ENCODE measurements at places on chromosomes 13 and 19.

DNA sequence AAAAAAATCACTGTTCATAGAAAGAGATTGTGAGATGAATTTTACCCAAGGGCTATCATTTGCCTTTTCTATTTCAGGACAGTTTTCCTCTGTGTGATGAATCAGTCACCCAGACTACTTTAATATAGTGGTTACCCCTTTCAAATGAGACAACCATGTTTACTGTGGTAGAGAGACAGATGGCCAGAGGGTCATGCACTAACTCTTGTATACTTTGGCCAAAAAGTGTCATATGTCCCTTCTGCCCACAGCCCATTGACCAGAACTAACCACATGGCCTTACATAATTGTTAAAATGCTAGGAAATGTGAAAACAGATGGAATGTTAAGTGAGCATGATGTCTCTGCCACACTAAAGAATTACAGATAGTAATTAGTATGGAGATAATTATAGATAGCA is 498.7 kb downstream of the DACH1 start:
- no peak for DNase-seq

DNA sequence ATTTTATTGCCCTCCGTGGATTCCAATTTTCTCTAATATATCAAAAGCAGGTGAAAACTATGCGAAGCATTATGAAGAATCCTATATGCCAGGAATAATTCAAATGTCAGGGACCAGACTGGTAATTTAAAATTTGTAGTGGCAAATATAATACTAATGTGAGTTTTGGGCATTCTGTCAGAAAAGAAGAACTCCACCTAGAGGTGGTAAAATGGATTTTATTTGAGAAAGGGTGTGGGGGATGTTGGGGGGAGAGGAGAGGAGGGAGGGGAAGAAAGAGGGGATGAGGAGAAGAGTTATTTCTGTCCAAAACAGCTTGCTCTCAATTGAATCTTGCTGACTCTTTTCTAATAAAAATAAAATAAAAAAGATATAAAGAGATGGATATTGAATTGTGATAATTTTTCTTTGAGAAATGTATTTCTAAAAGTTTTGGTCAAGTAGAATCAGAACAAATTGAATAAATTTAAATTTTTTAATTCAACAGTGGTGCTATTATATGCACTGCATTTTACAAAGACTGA is 929.3 kb upstream of the SLITRK5 start:
- no peak for DNase-seq

DNA sequence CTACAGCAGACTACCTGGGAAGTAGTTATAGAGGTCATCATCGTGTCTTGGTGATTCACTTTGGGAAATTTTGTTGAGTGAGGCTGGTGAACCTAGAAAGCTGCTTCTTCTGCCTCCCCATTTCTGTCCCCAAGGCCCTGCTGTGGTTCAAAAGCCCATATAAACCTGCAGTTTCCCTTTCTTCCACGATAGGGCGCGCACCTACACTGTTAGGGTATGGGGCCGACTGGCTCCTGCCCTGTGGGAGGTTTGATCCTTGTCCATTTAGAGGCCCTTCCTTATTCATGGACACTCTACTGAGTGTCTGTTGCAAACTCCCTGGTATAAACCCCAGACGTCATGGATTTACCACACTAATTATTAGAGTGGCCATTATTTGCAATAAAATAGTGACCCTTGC is 191.8 kb downstream of the GGACT start:
- DNase-seq: no peak

DNA sequence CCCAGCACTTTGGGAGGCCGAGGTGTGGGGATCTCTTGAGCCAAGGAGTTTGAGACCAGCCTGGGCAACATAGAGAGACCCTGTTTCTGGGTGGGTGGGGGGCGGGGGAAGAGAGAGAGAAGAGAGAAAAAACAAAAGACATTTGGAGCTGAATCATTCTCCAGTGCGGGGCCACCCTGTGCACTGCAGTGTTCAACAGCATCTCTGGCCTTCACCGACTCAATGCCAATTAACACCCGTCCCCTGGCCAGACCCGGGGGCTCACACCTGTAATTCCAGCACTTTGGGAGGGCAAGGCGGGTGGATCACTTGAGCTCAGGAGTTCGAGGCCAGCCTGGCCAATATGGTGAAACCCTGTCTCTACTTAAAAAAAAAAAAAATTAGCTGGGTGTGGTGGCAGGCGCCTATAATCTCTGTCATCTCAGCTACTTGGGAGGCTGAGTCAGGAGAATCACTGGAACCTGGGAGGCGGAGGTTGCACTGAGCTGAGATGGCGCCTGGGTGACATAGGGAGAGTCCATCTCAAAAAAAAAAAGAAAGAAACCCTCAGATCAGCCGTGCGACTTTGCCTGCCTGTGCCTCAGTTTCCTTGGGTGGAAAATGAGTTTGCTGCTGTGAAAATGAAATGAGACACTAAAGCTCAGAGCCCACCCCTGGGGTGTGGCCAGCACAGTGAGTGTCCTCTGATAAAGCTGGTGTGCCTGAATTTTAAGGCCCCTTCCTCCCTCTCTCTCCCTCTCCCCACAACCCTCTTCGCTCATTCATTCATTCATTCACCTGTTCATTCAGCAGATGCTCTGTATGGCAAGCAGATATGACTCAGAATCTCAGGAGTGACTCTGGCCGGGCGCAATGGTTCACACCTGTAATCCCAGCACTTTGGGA is 6.4 kb downstream of the KLF2 start:
- DNase-seq: no peak

DNA sequence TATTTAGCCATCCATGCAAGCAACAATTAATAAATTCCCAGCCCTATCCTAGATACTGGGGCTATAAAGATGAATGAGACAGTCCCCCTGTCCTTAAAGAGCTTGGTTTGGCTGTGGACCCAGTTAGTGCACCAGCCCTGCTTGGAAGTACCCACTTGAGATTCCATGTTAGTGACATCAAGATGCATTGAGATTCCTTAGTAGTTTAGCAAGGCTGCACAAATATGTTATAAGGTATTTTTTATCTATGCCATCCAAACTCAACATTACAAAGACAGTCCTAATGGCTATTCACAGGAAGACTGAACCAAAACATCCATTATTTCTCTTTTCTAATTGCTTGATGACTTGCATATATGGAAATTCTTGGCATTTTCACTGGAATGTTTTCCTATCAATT is 48.8 kb upstream of the RAP2A start:
- DNase-seq: no peak

DNA sequence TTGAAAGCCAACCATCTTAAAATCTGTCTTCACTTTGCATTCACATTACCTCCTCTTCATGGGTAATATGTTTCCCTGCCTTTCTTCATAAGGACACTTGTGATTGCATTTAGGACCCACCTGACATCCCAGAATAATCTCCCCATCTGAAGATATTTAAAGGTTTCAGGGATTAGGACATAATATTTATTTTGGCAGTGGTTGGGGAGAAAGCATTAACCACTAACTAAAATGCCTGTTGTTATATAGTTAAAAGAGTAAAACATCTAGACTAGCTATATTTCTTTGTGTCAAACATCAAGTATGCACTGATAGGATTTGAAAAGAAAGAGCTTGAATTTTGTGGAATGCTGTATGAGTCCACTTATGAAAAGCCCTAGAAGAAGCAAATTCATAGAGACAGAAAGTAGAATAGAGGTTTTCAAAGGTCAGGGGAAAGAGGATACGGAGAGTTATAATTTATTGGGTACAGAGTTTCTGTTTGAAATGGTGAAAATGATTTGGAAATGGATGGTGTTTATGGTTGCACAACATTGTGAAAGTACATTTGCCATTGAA is 457.7 kb upstream of the SPRY2 start:
- no peak for DNase-seq

GRCh38 chr19:46697204-46697960 is 19.5 kb downstream of the PRKD2 start:
- peak; percentile 72 for DNase-seq

DNA sequence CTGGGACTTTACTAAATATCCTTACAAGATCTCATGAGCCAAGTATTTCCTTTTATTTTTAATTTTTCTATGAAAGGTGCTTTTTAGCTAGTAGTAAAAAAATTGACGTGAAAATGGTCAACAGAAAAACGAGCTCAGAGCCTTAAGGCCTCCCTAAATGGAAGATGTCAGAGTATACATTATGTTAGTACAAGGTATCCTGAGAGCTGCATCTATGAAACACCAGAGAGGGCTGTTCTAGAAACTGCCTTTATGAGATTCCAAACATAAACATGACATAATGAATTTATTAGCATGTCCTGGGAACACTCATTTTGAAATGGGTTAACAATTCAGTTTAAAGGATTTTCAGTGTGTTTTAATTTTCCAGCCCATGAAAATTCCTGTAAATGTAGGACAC is 146.6 kb downstream of the PCDH9 start:
- DNase-seq: no peak

GRCh38 chr13:42561752-42562467 is 12.0 kb upstream of the TNFSF11 start:
- DNase-seq: no peak

GRCh38 chr13:38954291-38954690 is 36.3 kb downstream of the STOML3 start:
- no peak for DNase-seq

- no peak for DNase-seq
Measured at GRCh38 chr19:7471696-7472615, 16.9 kb downstream of the PEX11G start.

DNA sequence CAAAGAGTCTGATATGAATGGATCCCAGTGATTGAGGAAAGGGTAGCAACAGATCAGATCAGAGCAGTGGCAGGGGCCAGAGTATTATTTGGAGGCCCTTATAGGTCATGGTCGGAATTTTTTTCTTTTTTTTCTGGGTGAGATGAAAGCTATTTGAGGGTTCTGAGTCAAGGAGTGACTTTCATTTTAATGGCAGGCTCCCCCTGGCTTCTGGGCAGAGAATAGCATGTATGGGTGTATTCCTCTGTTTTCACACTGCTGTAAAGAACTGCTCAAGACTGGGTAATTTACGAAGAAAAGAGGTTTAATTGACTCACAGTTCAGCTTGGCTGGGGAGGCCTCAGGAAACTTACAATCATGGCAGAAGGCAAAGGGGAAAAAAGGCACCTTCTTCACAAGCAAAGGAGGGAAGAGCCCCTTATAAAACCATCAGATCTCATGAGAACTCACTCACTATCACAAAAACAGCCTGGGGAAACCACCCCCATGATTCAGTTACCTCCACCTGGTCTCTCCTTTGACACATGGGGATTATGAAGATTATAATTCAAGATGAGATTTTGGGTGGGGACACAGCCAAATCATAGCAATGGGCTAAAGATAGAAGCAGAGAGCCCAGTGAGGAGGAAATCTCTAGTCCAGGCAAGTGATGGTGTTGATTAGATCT is 3.0 kb upstream of the SLC6A16 start:
- DNase-seq: no peak

- no peak for DNase-seq
Measured at GRCh38 chr19:13986348-13986904, 19.7 kb downstream of the RFX1 start.

- no peak for DNase-seq
Measured at GRCh38 chr13:99506634-99507033, 5.4 kb downstream of the TM9SF2 start.

DNA sequence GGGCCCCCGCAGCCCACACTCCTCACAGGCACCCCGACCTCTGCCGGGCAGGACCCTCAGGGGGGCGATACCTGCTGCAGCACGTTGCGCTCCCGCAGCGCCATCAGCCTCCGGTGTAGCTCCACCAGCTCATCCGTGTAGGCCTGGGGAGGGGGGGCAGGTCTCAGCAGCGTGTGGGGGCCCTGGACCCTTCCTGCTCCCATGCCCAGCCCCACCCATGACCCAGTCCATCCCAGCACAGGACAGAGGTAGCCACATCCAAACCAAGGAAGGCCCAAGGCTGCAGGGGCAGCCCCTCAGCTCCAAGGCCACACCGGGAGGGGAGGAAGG is 66.5 kb downstream of the MLLT1 start:
- DNase-seq: no peak

DNA sequence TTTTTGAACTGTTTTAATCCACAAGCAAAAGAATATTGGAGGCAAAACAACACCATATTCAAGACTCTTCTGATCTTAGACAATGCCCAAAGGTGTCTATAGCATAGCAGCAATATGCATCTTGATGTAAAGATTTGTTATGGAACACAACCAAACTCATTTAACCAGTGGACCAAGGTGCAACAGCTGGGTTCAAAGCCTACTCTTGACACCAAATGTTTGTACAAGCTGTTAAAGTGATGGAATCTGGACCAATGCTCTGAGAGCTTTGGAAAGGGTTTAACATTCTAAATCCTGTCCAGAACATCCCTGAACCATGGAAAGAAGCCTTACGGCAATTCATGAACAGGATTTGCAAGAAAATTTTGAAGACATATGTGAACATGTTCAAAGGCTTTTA is 520.0 kb downstream of the GPC6 start:
- no peak for DNase-seq

DNA sequence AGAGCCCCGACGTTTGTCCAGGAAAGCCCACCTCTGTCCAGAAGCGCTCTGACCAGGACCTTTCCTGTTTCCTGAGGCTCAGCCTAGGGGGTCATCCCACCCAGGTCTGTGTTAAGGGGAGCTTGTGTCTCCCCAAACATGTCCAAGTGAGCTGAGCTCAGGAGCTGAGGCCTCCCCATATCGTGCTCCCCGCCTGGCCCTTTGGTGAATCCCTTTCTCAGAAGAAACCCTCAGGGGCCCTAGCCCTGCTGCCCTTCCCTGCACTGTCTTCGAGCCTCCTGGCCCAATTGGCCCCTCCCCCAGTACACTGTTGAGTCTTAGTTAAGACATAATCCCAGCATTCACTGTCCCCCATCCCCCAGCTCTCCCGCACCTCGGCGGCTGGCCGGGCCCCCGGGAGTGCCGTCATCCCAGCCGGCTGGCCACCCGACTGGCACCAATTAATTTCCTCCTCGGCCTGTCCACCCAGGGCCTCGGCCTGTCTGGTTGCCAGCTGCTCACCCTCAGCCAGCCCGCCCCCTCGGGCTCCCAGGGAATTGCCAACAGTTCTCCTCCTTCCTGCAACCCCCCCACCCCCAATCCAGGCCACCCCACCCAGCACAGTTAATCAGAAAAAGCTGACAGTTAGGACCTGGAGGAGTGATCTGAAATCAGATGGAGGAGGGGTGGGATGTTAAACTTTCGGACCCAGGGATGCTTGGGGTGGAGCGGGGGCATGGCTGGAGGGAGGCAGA is 13.6 kb downstream of the IER2 start:
- DNase-seq: no peak

DNA sequence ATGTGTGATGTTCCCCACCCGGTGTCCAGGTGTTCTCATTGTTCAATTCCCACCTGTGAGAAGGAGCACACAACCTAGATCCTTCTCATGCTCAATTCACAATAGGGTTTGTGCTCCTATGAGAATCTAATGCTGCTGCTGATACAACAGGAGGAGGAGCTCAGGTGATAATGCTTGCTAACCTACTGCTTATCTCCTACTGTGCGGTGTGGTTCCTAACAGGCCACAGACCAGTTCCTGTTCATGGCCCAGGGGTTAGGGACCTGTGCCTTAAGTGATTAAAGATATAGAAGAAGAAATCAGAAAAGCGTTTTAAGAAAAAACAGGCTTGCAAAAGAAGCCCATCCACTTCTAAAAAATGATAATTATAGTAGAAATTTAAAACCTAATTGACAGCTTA is 17.5 kb downstream of the DLEU7 start:
- DNase-seq: no peak

DNA sequence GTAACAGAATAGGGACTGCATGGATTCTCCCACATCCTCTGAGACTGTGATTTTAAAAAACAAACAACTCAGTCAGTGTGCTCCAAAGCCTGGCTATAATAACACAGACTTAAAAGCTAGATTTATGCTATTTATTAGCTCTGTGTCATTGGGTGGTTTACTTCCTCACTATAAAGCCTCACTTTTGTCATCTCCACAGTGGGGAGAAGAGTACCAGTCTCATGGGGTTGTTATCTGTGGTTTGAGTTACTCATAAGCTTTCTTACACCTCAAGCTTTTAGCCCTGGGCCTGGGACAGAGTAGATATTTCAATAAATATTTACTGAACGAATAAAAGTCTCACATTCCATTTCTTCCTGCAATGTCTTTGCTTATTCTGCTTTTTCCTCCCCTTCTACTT is 5.3 kb downstream of the RNASEH2B start:
- no peak for DNase-seq

Measured in right renal cortex interstitium (tissue), 3 donors.